ENCODE measurements at places on chromosomes 5 and 9.

DNA sequence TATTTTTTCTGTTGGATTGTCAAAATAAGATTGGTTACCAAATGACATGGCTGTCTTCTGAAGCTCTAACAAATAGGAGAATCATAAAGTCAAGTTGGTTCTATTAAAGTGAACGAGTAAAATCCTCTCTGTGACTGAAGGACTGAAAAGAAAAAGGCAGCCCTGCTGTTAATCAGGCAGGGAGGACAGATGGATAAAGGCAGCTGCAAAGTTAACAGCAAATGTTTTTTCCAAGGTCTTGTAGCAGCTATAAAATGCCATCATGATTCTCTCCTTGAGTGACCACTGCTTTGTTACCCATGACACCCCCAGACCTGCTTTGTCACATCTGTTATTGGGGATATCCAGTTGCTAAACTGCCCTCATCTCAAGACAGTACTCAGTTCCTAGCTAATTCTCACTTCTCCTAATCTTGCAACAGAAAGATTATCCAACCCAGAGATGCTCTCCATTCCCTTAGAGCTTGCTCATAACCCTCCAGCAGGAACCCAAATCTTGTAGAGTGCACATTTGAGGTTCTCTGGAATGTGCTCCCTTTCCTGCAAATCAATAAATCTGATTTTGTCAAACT lies 89.7 kb upstream of the PARP8 start:
- DNase-seq = no peak

DNA sequence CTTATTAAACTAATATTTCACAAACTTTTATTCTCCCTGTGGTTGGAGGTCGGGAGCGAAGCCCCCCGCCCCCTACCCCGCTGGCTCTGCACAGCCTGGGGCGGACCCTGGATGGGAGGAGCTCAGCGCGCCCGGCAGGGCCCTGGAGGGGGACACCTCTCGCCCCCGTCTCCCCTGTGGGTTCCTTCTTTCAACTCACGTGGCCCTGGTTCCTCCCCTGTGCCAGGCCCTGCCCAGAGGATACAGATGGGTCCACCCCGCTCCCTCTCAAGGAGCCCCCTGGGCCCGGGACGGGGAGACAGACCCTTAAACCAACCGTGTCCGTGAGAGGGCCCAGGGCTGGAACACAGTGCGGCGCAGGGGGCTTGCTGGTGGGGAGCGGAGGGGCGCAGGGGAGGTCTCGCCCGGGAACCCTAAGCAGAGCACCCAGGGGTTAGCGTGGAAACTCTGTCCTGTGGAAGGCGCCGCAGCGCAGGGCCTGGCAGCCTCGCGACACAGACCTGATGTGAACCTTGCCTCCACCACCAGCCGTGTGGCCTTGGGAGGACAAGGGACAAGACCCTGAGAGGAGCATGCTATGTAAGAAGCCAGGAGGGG lies 103.7 kb upstream of the MVB12B start:
- no peak for DNase-seq

DNA sequence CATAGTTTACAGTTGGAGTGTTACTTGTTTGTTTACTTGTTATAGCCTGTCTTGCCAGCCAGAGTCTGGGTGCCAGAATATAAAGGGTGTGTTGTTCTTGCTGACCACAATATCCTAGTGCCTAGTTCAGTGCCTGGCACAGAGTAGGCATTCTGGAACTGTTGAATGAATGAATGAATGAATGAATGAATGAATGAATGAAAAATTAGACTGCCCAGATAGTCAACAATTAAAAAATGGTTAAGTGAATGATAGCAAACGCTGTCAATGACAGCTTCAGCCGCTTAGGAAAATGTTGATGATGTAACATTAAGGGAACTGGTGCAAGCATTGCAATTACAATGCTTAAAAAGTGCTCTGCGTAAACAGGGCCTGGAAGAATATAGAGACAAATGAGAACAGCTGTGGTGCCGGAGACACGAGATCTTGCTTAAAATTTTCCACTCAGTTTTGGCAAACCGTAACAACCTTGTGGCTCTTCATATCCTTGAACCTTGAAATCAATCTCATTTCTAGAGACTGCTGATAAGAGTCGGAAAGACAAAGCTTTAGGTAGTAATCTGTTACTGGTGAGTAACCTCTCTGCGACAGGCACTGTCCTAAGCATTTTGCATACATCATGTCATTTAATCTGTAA lies 4.7 kb upstream of the TTLL11 start:
- DNase-seq = no peak

GRCh38 chr9:86767373-86767772 lies 179.9 kb downstream of the GAS1 start:
- DNase-seq = no peak

DNA sequence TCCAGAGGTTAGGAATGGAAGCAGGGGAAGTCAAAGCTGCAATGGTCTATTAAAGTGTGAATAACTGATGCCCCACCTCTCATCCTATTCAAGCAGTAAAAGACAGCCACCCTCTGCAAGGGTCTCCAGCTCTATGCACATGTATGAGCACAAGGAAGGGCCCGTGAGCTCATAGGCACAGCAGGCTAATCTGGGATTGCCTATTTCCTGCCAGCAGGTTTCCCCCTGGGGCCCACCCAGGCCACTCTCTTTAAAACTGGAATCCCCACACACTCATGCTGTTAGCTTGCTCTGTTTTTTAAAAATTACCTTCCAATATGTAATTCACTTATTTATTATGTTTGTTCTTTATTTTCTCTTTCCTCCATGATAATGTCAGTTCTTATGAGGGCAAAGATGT lies 48.7 kb upstream of the ZNF366 start:
- DNase-seq = no peak

DNA sequence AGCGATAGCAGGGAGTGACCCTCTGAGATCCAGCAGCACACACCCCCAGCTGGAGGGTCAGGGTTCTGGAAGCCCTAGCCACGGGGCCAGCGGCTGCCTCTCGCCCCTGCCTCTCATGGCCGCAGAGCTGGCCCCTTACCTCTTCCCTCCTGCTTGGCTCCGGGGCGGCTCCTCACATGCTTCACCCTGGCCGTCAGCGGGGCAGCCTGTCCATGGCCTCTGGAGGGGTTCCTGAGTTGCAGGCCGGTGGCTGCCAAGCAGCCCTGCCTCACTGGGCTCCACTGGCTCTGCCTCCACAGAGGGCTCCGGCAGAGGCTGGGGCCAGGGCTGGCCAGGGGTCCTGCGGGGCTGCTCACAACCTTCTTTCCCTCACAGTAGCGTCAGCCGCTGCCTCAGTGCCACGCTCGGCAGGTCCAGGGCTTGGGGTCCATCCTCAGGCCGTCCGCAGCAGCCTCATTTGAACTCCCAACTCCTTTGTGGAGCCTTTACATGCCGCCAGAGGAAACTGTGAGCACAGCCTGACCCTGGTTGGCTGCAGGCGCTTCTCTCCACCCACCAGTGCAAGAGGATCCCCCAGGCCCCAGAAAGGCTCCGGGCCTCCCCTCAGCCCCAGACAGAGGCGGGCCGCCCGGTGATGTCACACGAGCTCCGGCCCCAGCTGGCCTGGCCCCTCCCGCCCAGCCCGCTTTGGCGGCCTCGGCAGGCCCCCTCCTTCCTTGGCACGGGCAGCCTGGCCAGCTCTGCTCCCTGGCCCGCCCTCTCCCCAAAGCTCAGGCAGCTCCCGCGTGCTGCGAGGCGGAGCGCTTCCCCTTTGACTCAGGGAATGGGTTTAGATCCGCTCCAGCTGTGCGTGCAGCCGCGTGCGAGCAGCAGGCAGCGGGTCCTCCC lies at the start of gene ANGPTL2:
Gene ANGPTL2 (minus strand): TSS at position 460 of the 888 bp plus-strand sequence. CDS start 13,904 bp downstream, outside the sequence.
- DNase-seq = no peak

DNA sequence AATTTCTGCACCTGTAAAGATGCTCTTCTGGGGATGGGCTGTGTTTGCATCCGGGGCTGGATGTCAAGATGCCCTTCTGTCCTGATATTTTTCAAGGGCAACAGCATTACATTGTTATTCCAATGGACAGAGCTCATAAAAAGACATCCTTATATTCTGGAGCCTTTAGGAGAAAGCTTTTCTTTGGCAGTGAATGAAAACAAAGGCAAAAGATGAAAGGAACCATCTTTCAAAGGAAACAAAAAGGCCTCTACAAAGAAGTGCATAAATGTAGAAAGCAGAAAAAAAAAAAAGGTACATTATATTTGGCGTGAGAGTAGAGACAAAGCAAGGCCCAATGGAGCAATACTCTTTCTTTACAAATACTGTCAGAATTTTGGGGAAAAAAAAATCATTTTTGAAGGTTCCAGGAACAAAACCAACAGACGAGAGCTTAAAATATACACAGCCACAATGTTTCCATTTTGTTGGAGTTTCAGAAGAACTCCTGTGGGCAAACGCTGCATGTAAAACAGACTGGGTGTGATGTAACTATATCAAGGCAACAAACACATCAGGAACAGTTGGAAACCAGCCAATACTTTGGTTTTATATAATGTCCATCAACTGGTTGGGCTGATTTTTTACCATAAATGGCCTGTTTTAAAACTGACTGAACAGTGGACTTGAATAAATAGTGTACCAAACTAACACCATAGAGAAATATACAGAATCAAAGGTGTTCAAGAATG lies 885.6 kb upstream of the DMAC1 start:
- DNase-seq = no peak

GRCh38 chr9:127660886-127661741 lies 45.7 kb upstream of the CFAP157 start:
- no peak for DNase-seq

DNA sequence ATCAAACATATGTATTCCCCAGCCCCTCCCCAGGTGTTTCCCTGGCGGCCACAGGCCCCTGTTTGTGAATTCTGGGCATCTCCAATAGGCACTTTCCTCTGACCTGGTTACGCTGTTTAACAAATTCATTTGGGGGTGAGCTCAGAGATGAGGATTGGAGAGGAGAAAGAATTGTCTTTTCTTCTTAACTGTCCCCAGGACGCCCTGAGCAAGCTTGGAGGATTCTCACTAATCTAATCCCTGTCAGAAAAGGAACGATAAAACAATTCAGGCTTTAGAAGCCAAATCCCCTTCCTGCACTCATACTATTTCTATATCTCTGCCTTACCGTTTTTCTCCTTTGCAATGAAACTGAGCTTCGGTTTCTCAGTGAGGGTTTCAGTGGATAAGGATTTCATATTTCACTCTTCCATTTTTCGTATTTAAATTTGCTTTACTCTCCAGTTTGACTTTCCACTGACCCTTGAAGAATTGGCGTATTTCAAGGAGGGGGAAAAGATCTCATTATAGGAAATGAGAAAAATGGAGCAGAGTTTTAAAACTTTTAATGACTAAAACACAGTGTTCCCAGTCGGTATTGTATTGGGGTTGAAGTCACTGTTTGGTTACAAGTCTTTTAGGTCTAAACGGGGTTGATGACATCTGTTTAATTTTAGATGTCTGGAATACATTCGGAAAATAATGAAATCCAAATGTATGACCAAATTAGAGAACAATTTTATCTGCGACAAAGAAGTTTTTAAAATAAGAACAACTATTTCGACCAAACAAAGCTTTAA lies 180.1 kb downstream of the MACROH2A1 start:
- DNase-seq = no peak

- no peak for DNase-seq
These were observed 136.8 kb downstream of the CFAP90 start for GRCh38 chr5:7714119-7714518.

GRCh38 chr5:130034566-130035210 lies 130.4 kb downstream of the CHSY3 start:
- no peak for DNase-seq

GRCh38 chr9:32738501-32739172 lies 44.7 kb upstream of the TMEM215 start:
- no peak for DNase-seq

DNA sequence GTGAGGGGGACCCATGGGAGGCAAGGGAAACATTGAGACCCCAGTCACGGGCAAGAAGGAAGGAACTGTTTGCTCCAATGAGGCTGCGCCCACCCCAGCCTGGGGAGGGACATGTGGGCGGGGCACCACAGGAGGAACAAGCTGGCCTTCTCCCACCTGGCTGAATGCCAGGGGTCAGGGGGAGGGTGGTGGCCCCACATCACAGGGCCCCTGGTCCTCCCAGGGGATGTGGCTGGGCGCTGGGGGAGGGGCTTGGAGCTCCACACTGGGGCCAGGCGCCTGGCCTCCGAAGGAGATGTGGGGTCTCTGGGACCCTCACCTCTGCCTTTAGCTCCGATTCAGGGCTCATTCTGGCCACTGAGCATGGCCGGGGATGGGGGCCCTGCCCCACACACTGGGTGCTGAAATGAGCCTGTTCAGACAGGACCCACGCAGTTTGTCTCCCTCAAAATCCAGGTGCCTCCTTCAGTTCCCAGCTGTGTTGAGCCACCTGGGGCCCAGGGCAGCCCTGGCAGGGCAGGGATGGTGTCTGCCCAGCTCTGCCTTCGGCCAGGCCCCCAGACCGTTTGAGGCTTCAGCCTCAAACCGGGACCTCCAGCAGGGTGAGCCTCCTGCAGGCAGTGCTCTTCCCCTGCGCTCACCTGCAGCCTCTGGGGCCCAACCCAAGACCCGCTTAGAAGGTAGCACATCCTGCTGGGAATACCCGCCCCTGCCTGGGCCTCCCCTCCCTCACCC lies 33.2 kb upstream of the NOTCH1 start:
- DNase-seq = no peak

- peak; percentile 59 for DNase-seq
These were observed at the start of gene ADAMTS6 for GRCh38 chr5:65481635-65482295. TSS of gene ADAMTS6 (minus strand) at chr5:65481920. CDS start at chr5:65473673, 8,247 bp downstream.

DNA sequence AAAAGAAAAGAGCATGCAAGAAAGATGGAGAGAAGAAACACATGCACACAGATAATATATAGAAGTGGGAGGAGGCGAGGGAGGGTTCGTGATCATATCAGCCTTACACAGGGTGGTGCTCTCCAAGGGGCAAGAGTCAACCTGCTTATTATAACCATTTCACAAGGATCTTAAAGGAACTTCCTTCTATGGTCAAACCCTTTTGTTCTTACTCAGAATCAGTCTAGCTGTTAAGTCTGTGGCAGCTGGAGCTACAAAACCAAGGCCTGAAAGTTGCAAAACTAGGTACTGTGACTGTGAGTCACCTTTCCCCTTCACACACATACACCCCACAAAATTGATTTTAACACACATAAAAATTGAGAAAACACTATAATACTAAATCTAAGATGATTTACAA lies 18.5 kb upstream of the ERMP1 start:
- no peak for DNase-seq

GRCh38 chr5:16787278-16787677 lies 148.8 kb downstream of the MYO10 start:
- no peak for DNase-seq
